H7 (cell line): ENCODE measurements at places on chromosomes 5 and 9. TPM values are rescaled to one million over a fixed set of nuclear protein-coding genes. Genes with fewer than 3 reads are reported as not detected.

The PCDHA9 gene
- total RNA-seq = 0.03 TPM in 1 of 2 replicates, not detected in the other

DNA sequence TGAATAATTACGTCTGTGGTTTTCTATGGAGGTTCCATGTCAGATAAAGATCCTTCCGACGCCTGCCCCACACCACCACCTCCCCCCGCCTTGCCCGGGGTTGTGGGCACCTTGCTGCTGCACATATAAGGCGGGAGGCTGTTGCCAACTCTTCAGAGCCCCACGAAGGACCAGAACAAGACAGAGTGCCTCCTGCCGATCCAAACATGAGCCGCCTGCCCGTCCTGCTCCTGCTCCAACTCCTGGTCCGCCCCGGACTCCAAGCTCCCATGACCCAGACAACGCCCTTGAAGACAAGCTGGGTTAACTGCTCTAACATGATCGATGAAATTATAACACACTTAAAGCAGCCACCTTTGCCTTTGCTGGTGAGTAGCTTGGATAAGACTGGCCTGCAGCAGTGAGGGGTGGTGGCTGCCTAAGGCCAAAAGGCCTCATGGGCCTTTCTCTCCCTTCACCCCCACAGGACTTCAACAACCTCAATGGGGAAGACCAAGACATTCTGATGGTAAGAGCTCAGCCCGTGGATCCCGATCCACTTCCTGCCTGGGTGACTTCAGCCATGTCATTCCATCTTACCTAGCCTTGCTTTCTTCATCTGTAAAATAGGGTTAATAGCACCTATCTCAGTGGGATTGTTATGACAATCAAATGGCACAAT, at the start of gene IL3:
Gene IL3, plus strand, starts transcription at position 155 of the 661 bp plus-strand sequence. Its CDS starts 52 bp downstream, at position 207.
- no peak for DNase-seq

- no peak for DNase-seq
Observed at GRCh38 chr5:56154732-56155484, 78.2 kb downstream of the ANKRD55 start.

DNA sequence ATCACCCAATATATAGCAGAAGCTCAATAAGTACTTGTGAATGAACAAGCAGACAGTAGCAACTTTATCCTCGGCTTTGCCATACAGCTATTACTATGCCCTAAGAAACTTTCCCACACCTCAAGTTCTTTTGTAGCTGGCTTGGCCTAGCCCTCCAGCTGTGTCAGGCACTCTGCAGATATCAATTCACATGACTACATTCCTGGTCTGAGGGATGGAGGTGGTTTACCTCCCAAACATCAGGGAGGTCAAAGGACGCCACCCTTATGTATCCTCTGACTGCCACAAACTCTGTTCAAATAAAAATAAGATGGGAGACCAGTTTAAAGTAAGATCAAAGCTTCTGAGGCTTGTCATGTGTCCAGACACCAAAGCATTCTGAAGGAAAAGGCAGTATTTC, 416.3 kb downstream of the PIK3R1 start:
- DNase-seq = no peak

DNA sequence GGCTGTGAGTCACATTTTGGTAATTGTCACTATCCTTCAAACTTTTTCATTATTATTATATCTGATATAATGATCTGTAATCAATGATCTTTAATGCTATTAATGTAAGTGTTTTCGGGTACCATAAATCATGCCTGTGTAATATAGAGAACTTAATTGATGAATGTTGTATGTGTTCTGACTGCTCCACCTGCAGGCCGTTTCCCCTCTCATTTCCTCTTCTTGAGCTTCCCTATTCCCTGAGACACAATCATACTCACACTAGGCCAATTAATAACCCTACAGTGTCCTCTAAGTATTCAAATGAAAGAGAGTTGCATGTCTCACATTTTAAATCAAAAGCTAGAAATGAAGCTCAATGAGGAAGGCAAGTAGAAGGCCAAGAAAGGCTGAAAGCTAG, 420.9 kb upstream of the SGCD start:
- no peak for DNase-seq

DNA sequence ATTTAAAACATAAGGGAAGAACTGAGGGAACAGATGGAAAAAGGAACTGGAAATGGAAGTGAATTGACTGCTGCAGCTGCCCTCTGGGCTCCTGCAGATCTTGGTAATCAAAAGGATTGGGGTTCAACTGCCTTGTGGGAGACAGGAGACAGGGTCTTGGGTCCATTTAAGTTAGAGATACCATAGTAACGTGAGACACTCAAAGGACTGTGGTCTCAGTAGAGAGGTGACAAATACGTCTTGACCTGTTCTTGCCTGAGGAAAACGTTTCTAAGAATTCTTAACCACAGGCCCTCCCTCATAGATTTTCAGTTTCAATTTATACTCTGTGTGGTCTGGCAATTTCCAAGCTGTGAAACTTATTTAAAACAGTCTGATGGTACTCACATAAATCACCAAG, 100.8 kb upstream of the DHFR start:
- DNase-seq = no peak

The CBY3 gene
- total RNA-seq = 0.44 TPM in 1 of 2 replicates, not detected in the other

The CARD6 gene
- total RNA-seq = 0.22 and 0.35 TPM in 2 replicates

- no peak for DNase-seq
Observed at GRCh38 chr9:128246471-128246870, 29.3 kb downstream of the GOLGA2 start.

DNA sequence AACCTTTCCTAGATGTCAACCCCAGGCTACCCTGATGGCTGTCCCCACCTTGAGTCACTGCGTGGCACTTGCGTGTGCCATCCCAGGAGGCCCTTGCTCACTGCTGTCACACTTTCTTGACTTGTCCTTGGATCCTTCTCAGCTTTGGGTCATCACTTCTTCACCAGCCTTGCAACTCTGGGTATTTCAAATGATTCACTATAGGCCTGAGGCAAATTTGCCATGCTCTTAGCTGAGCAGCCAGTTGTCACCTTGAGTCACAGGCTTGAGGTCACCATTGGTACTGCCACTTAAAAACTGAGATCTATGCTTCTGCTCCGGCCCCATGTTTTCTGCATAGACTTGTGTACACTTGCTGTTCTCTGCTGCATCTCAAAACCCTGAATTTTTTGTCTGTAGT, 84.7 kb downstream of the BASP1 start:
- no peak for DNase-seq

- peak; percentile 57 for DNase-seq
Observed at GRCh38 chr5:179495906-179496455, 54.4 kb upstream of the RUFY1 start.

DNA sequence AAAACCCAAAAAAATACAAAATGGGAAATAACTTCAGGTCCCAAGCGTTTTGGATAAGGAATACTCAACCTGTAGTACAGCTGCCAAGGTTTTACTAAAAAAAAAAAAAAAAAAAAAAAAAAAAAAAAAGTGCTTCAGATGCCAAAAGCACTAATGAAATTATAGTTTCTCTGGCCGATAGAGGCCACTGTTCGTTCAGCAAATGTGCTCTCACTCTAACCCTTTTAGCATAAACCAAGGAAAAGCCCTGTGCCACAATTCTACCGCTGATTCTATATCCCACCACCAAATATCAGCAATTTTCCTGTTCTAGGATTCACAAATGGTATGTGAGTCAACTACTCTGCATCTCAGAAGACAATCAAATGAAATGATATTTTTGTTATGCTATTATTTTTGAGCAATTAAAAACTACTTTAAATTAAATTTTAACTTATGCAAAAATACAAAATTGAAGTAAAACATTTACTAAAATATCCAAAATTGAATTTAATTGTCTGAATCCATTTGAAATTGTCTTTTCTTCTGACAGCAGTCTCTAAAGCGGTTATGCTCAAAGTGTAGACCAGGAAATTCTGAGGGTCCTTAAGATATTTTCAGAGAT, 79.8 kb downstream of the RICTOR start:
- peak; percentile 10 for DNase-seq

- DNase-seq = peak; percentile 16
Observed at GRCh38 chr9:93585695-93586094, 9.3 kb downstream of the PHF2 start.

The NTNG2 gene
- total RNA-seq = 1.2 and 2.3 TPM in 2 replicates

The CATSPER3 gene
- 0.07 TPM in 1 of 2 replicates, not detected in the other for total RNA-seq

GRCh38 chr9:129182625-129183494, 4.8 kb upstream of the IER5L start:
- DNase-seq = peak; percentile 87

GRCh38 chr5:146039420-146039819, 66.0 kb downstream of the PLAC8L1 start:
- DNase-seq = no peak

- no peak for DNase-seq
Observed at GRCh38 chr9:91795598-91796241, 154.3 kb downstream of the ROR2 start.

The LCN15 gene
- 0.18 TPM in 1 of 2 replicates, not detected in the other for total RNA-seq

GRCh38 chr9:18478501-18479361, 4.8 kb downstream of the ADAMTSL1 start:
- DNase-seq = no peak

DNA sequence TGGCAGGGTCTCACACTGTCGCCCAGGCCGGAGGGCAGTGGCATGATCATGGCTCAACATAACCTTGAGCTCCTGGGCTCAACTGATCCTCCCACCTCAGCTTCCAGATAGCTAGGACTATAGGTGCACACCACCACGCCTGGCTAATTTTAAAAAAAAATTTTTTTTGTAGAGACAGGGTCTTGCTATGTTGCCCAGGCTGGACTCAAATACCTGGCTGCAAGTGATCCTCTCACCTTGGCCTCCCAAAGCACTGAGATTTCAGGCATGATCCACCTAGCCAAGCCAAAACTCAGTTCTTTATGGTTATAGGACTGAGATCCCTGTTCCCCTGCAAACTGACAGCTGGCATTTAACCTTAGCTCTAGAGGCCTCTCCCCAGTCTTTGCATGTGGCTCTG, 5.3 kb downstream of the LMBRD2 start:
- no peak for DNase-seq
